ENCODE measurements at places on chromosomes 1 and 21.

GRCh38 chr1:191592039-191592438 is 566.2 kb upstream of the RGS18 start:
- no peak for DNase-seq

GRCh38 chr1:47901001-47901575 is 96.1 kb downstream of the TRABD2B start:
- DNase-seq: no peak

- DNase-seq: no peak
Observed at GRCh38 chr1:219316066-219316465, 142.4 kb downstream of the LYPLAL1 start.

DNA sequence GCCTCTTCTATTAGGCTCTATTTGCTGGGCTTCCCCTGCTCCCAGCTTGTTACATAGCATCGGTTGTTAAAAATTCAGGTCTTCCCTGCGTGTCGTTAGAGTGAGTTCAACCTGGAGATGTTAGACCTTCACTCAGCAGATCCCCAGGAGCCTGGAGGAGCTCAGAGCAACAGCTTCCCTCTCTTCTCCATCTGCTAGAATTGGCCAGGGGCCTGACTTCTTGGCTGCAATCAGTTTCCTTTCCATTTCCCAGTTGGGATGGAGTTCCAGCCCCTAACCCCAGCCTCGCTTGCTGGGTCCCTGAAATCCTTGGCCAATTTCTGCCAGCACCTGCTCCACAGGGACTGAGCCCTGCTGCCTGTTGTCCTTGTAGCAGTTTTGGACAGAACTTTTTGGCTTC is 55.9 kb downstream of the MT1HL1 start:
- no peak for DNase-seq

- no peak for DNase-seq
Observed at GRCh38 chr1:36419569-36419968, 21.9 kb upstream of the LSM10 start.

DNA sequence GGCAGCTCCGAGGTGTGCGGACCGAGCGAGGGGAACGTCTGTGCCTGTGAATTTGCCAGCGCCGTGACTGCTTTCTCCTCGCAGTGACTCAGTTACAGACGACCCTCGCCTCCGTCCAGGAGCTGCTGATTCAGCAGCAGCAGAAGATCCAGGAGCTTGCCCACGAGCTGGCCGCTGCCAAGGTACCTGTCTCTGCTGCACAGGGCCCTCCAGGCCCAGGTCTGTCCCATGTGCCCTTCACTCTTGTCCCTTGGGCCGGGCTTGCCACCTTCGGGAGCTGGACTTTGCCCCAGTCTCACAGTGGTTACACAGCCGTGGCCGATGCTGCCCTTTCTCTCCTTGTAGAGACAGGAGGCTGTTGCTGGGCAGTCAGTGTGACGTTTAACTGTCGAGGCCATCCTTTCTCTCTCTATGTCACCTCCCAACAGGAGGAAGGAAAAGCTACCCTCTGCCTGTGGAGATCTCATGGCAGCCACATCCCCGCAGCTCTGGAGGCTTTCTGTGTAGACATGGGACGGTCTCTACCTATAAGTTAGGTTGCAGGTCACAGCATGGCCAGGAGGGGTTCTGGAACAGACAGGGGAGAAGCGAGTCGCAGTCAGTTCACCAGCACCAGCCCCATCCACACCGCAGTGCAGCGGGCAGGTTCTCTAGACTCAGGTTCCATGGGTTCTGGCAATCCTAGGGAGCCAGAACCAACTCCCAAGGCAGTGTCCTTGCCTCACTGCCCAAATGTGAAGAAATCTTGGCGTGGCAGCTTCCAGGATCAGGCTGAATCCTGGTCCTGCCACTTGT is 149.7 kb downstream of the PEX14 start:
- DNase-seq: no peak

DNA sequence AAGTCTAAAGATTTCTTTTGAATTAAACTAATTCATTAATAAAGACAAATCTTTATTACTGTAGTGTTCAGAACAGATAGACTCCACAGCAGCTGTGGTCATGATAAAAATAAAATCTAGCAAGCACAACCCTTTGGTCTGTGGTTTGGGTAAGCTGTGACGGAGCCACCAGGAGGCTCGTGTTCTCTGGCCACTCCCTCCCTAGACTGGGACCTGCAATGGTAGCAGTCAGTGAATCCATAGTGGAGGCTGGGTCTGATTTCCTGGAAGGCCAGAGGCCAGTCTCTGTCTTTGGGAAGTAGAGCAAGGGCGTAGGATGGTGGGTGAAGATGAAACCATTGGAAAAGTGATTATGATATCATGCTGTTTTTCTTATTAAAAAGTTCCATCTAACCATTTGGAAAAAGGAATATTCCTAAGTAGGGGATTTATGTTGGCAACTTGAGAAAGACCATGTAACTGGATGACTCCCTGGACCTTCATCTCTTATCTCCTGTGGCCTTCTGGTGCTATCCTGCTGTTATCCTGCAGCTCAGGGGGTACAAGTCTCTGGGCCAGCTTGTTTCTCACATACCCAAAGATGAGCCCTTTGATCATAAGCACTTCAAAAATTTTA is 39.0 kb downstream of the TENT5C start:
- DNase-seq: no peak

GRCh38 chr21:25938658-25939395 is 204.1 kb downstream of the GABPA start:
- no peak for DNase-seq

GRCh38 chr1:93427656-93428055 is 20.3 kb upstream of the FNBP1L start:
- no peak for DNase-seq

DNA sequence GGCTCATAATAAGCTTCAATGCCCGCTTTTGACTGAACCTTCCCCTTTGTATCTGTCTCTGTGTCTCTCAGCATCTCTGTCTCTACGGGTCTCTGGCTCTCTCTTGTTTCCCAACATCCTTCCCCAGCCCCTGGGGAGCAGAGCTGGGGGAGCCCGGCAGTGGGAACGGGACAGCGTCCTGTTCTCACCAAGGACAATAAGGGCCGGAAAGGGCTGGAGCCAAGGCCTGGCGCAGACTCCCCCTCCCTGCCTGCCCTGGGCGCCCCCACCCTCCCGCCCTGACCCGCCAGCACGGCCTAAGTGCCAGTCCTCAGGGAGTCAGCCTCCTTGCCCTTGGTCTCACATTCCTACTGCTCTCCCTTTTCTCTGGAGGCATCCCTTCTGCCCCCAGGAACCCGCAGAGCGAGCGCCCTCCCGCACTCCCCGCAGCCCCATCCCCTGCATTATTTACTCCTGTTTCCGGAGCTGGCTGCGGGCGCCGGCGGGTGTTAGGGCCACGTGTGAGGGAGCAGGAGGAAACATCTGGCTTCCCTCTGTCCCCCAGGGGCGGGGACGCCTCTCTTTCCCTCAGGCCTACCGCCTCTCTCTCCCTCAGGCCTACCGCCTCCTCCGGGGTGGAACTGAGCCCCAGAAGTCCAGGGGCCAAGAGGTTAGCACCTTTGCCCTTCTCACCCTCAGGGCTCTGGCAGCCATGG is 6.5 kb downstream of the KRTCAP2 start:
- DNase-seq: no peak

DNA sequence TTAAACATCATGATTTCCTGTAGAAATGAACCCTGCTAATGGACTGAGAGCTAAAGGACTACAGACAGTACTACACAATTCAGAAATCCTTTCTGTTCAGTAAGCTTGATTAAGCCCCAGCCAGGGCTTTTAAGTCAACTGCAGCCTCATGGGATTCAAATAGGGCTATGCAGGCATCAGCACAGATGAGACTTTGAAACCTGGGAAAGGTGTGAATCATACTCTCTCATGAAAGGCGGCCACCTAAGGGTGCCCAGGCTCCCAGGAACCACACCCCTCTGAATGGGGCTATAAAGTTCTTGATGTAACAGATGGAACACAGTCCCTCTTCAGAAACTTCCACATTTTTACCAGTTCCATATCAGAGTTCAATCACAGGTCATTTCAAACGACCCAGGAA is 7.6 kb downstream of the SIPA1L2 start:
- DNase-seq: no peak

- no peak for DNase-seq
Observed at GRCh38 chr1:221514806-221515205, 227.1 kb downstream of the DUSP10 start.

- no peak for DNase-seq
Observed at GRCh38 chr1:99232172-99232571, 32.1 kb upstream of the PLPPR4 start.

DNA sequence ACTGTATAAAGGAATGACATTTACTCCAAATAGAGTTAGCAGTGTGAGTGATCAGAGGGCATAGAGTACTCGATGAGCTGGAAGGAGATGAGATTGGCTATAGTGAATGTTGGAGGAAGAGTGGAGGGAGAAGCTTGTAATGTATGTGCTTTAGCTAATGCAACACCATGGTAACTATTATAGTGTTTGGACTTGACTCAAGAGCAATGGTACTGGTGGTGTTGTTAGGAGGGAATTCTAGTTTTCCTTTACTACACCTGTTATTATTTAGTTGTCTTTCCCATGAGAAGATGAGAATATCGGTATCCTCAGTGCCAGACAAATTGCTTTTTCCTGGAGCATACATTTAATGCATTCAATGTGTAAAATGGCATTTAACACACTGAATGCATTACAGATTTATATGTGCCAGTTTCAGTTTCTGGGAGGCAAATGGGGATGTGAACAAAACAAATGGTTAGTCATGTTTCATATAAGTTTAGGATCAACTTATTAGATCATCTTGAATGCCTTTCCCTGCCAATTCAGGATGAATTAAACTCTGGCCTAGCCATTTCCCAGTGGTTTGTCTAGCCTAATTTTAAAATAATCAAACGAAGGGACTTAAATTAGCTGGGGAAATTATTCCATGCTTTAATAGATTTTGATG is 291.1 kb upstream of the ADAMTS5 start:
- no peak for DNase-seq

DNA sequence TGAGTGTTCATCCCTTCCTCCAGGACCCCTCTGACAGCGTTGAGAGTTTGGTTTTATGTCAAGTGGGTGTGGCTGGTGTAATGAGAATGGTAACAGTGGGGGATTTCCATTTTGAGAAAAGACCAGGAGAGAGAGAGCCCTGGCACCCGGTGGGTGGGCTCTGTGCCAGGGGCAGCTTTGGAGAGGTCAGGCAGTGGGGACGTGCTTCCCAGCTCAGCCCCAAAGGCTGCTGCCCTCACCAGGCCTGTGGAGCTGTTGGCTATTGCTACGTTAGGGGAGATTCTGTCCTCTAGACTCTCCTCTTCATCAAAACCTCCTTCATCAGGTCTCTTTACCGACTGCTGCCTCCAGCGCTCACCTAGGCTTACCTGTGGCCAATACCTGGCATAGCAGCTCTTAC is 176.3 kb downstream of the PTPRU start:
- DNase-seq: no peak

- DNase-seq: no peak
Observed at GRCh38 chr1:19682257-19682656, 17.6 kb downstream of the HTR6 start.

GRCh38 chr1:197980457-197980856 is 63.3 kb downstream of the LHX9 start:
- no peak for DNase-seq

DNA sequence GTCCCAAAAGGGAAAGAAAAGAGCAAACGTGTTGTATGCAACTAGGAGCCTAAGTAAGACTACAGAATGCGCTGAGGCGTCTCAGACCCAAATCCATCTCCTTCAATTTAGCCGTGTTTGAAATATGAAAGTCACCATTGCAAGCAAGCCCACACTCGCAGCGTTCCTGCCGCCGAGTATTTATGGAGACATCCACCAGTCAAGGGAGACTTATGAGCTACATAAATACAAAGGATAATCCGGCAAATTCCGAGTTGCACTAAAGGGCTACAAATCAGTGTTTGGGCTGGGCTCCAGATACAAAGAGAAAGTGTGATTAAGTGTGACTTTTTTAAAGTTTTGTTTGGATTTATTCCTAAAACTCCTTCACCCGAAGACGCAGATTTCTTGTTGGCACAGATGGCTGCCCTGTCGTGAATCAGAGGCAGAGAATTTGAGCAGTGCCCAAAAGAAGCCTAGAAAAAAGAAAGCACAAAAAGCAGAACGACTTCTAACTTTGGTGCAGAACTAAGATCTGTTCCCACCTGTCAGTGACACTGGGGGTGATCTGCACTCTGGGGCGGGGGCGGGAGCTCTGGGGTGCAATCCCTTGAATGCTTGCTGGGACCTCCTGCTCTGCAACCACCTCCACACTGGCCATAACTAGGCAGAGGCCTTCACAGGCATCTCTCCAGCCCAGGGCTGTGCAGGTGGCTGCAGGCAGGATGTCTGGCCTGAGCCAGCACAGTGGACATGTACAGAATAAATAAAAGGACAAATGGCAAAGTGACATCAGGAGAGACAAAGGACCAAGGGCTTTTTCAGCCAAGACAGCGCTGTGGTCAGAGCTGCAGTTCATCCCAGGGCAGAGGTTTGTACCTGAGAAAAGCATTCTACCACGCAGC is 489.7 kb downstream of the NPHP4 start:
- no peak for DNase-seq

GRCh38 chr1:36855699-36856494 is 178.4 kb downstream of the GRIK3 start:
- no peak for DNase-seq

- no peak for DNase-seq
Observed at GRCh38 chr1:43975249-43975961, 645 bp downstream of the ATP6V0B start.

- DNase-seq: no peak
Observed at GRCh38 chr1:153888533-153888932, 34.2 kb downstream of the GATAD2B start.

DNA sequence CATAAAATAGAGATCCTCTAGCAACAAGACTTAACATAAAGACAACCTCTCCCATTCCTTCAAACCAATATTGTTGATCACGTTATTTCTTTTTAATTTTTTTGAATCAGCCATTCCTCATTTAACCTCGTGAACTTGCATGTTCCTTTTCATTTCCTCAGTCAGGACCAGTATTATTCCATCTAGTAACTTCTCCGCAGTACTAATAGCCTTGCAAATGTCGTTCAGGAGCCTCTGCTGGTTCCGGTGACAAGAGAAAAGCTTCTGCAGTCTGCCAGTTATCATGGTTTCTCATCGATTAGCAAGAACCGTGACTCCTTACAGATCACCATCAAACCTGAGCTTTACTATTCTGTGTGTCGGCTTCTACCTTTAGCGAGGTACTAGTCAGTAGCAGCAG is 3.0 kb downstream of the APP start:
- no peak for DNase-seq

DNA sequence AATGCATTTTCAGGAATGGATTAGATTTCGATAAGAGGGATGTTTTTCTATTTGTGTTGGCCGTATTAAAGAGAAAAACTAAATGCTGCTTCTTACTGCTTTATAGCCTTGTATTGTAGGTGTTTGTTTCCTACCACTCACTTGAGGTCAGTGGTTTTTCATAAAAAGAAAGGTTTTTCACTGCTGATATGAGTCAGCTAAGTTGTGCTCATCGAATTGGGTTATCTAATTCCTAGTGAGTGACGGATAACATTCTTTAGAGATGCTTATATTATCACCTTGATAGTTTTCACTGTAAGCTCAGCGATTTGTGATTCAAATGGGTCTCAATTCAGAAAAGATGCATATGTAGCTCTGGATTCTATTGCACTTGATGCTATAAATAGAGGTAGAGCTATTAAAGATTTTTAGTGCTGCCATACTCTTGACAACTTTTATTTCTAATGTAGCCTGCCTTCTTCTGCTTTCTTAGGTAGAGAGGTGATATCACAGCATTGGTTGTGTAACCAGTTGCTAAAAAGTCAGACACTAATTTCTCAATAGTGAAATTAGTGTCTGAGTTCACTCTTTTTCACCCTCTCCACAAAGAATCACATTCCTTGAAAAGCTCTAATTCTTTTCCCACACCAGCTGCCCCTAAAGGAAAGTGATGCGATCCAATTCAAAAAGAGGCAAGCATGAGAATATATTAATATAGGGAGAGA is 180.0 kb downstream of the RASAL2 start:
- DNase-seq: no peak

All from stimulated activated CD4-positive, alpha-beta T cell treated with anti-CD3 and anti-CD28 coated beads, TNF-alpha, amount 100 ng/mL, for 1 hour (primary cell).